ENCODE measurements at places on chromosomes 5 and 9.

- DNase-seq = peak; percentile 80
Measured at GRCh38 chr9:136169495-136169894, 35.4 kb downstream of the LHX3 start.

GRCh38 chr5:120982351-120982750 lies 518.3 kb downstream of the PRR16 start:
- DNase-seq = no peak

- no peak for DNase-seq
Measured at GRCh38 chr9:121819428-121820231, 168.2 kb downstream of the DAB2IP start.

DNA sequence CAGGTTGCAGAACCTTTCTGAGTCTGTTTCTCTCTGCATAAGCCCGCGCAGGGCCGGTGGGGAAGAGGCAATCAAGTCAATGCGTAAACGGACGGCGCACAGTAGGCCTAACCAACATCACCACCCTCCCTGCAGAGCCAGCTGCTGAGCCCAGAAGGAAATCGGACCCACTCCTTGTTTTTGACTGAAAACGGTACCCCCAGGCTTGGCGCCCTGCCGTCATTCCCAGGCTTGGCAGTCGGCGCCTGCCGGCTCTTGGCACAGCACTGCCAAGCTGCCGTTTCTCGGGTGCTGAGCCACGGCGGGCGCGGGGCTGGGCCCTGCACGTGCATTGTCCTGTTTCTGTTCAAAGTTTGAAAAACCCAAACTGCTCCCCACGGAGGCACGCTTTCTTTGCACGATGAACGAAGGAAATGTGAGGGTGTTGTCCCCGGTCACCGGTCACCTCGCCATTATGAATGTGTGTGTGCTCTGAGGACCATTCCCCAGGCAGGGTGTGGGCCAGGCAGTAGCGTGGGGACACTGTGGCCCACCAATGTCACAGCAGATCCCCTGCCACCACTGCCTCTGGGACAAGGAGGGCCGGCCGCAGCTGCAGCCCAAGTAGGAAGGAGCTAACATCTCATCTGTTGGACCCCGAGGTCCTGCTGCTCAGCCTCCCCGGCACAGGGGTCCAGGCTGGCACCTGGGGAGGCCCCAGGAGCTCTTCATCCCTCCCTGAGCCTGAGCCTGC lies 20.1 kb downstream of the FIBCD1 start:
- no peak for DNase-seq

DNA sequence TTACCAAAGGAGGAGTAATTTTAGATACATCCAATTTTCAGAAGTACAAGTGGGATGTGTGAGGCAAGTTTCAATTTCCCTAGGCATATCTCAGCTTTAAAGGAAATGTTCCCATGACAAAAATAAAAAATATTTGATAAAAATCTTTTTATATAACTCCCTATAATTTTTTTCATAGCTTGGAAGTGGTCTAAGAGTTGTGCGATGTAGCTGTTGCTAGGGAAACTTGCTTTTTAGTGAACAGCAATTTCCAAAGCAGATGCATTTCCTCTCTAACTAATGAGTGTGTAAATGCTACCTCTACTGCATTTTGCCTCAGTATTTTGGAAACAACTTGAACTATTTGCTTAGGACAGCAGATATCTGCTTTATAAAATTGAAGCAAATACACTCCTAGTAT lies 39.6 kb downstream of the MACIR start:
- no peak for DNase-seq

Data from Caco-2 (cell line).